Trophoblast cell (in vitro differentiated cells and primary cell): ENCODE measurements at places on chromosomes 16 and 17.

- no peak overlapping the region for H3K27ac ChIP-seq
- no peak for DNase-seq
- no peaks in the 10 kb centered on the region for H3K27me3 ChIP-seq
Measured at GRCh38 chr16:13896543-13897182, 23.3 kb upstream of the ERCC4 start.

DNA sequence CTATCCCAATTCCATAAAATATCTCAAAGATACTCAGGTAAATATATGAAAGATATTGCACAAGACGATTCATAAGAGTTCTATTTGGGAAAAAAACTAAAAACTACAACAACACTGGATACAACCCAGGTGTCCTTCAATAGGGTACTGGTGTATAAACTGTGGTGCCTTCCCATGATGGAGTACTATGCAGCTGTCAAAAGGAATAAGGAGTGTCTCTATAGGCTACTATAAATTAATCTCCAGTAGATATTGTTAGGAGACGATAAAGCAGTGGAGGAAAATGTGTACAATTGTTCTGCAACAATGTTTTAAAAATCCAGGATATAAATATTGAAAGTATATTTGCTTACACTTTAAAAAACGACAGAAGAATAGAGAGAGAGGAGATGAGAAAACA lies 2.4 kb upstream of the KRTAP4-12 start:
- no peaks in the 10 kb centered on the region for H3K36me3 ChIP-seq
- no peaks in the 10 kb centered on the region for H3K4me1 ChIP-seq
- no peak for DNase-seq
- H3K27me3 ChIP-seq: no peaks in the 10 kb centered on the region

DNA sequence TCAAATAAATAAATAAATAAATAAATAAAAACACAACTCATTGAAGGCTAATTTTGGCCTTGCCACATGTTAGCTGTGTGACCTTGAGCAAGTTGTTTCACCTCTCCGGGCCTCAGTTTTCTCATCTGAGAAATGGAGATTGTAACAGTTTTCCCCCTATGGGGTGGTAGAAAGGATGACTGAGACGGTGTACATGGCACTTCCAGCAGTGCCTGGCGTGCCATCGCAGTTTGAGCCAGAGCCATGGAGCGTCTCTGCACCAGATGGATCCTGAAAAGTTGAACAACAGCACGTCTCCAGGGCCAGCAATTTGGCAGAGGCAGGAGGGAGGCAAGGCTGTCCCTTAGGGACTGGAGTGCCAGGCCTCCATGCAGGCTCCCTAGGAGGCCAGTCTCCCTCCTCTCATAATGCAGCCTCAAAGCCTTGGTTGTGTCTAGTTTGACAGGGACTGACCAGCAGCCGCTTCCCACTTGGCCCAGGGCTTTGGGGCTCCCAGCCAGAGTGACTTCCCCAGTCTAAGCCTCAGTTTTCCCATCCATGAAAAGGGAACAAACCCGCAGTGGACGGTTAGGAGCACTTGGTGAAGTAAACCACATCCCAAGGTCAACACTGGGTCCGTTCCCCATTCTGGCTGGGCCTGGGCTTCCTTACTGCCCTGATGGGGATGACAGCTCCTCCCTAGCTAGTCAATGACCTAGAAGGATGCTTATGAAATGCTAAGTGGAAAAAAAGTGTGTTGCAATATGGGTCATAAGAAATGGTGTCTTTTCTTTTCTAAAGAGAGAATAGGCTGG lies 19.3 kb downstream of the SOCS1 start:
- no peaks in the 10 kb centered on the region for H3K27me3 ChIP-seq
- H3K4me1 ChIP-seq: no peaks in the 10 kb centered on the region
- H3K36me3 ChIP-seq: no peaks in the 10 kb centered on the region
- no peak for DNase-seq
- H3K27ac ChIP-seq: no peak overlapping the region

GRCh38 chr16:11395008-11395948 lies 50.0 kb downstream of the RMI2 start:
- no peaks in the 10 kb centered on the region for H3K36me3 ChIP-seq
- DNase-seq: no peak
- H3K4me3 ChIP-seq: no peak overlapping the region
- peaks cover 8% of the 10 kb centered on the region for H3K4me1 ChIP-seq

- no peak overlapping the region for H3K4me3 ChIP-seq
- no peak overlapping the region for H3K27ac ChIP-seq
- no peaks in the 10 kb centered on the region for H3K27me3 ChIP-seq
- no peak for DNase-seq
- no peaks in the 10 kb centered on the region for H3K36me3 ChIP-seq
Measured at GRCh38 chr16:58481931-58482330, 18.0 kb upstream of the NDRG4 start.

- H3K27me3 ChIP-seq: no peaks in the 10 kb centered on the region
- H3K4me1 ChIP-seq: no peaks in the 10 kb centered on the region
- H3K27ac ChIP-seq: no peak within 1 kb of the TSS
- H3K4me3 ChIP-seq: no peak within 1 kb of the TSS
Measured at GRCh38 chr17:58192612-58193011, at the start of gene EPX. Gene EPX, plus strand, starts transcription at chr17:58192726. Its CDS starts 121 bp downstream, at chr17:58192847.

DNA sequence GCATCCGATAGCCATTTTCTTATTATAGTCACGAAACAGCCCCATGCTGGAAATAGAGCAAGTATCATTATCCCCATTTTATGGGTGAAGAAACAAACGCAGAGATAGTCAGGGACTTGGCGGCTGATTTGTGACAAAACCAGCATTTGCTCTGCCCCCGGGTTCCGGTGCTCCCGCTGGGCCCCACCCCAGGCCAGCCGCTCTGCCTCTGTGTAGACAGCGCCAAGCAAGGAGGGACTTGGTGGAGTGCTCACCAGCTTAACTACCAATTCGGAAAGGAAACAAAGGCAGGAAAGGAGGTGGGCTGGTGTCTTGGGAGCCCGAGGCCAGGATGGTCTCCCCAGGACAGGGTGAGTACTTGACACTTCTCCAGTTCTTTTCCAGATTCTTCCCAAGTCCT lies 10.0 kb downstream of the SRL start:
- H3K4me1 ChIP-seq: no peaks in the 10 kb centered on the region
- H3K27ac ChIP-seq: no peak overlapping the region
- no peaks in the 10 kb centered on the region for H3K36me3 ChIP-seq
- H3K27me3 ChIP-seq: no peaks in the 10 kb centered on the region
- H3K4me3 ChIP-seq: no peak overlapping the region

DNA sequence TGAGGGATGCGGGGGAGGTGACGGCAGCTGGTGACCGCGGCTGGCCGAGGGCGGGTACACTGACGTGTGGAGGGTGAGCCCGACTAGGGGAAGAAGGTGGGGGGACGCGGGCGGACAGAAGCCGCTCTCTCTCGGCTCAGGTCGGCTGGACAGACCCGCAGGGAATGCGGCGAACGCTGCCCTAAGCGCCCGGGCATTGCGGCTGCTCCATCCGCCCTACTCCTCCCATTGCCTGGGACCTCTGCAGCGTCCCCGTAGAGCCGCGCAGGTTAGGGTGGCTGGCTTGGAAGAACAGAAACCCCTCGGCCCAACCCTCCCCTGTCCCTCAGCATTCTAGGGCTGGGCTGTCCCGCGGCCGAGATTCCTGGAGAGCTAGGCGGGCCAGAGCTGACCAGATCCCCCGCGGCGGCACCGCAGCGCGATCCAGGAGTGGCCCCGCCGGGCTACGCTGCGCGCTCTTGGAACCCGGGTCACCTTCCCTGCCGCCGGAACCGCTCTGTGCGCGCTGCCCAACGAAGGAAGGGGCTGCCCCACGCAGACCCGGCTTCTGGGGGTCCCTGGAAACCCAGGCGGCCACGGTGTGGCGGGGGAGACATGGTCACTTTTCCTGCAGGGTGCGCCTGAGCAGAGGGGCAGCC lies 3.0 kb downstream of the DLX4 start:
- DNase-seq: peak; percentile 97
- no peak overlapping the region for H3K27ac ChIP-seq
- peaks cover 56% of the 10 kb centered on the region for H3K4me1 ChIP-seq
- no peaks in the 10 kb centered on the region for H3K36me3 ChIP-seq

- no peaks in the 10 kb centered on the region for H3K36me3 ChIP-seq
- peaks cover 4% of the 10 kb centered on the region for H3K4me1 ChIP-seq
- peak overlapping the region; percentile 50 for H3K27ac ChIP-seq
- DNase-seq: peak; percentile 32
- no peaks in the 10 kb centered on the region for H3K27me3 ChIP-seq
Measured at GRCh38 chr16:61323456-61323855, 712.8 kb downstream of the CDH8 start.

DNA sequence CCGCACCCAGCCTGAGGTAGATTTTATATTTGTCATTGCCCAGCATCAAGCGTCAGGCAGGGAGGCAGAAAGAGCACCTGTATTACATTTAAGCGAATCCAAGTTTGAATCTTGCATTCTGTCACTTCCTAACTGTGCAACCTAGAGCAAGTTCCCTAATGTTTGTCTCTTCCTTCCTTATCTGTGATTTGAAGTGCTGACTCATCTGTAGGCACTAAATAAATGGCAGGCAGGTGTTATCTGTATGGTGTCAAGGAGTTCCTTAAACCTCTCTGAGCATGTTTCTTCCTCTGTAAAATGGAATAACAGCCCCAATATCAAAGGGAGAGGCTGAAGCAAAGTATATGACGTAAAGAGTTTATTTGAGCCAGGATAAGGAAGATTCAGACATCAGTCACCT lies 24.3 kb downstream of the GP2 start:
- no peaks in the 10 kb centered on the region for H3K4me1 ChIP-seq
- no peaks in the 10 kb centered on the region for H3K27me3 ChIP-seq
- no peaks in the 10 kb centered on the region for H3K36me3 ChIP-seq
- no peak for DNase-seq

DNA sequence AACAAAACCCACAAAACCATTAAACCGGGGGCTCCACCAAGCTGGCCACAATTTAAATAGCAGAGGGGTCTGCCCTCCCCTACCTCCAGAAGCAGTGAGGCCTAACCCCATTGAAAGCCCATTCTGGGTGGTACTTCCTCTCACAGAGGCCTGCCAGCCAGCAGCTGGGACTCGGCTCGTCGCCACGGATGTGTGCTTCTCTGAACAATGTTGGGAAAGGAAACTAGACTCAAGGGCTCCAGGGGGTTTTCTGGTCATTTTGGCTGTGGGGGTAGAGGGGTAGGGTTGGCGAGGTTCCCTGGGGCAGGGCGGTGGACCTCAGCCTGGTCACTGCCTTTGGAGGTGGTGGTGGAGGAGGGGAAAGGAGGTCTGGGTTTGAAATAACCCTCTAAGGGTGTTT lies 4.7 kb upstream of the PLCG2 start:
- H3K27me3 ChIP-seq: peaks cover 7% of the 10 kb centered on the region
- H3K27ac ChIP-seq: no peak overlapping the region
- no peak for DNase-seq
- H3K4me3 ChIP-seq: no peak overlapping the region
- peaks cover 3% of the 10 kb centered on the region for H3K4me1 ChIP-seq
